ENCODE measurements at places on chromosomes 7 and 10.

- H3K27me3 ChIP-seq = no peaks in the 10 kb centered on the region
- no peak for DNase-seq
- no peak overlapping the region for H3K4me3 ChIP-seq
- H3K4me1 ChIP-seq = peaks cover 4% of the 10 kb centered on the region
- no peak overlapping the region for H3K27ac ChIP-seq
These were observed 130.5 kb downstream of the CUX1 start for GRCh38 chr7:101947899-101948298.

DNA sequence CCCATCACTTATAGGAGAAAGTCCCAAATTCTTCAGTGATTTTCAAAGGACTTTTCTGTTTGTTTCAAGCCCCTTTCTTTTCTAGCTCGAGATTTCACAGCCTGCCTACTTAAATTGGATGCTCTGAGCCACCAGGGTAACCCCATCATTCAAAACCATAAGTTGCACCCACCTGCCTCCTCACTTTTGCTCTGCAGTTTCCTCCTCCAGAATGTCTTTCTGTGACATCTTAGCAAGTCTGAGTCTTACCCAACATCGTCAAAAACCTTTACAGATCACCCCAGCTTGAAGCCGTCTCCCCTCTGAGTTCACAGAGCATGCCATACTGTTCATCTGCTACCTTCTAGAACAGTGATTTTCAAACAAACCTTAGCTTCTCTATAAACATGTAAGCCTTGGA lies 64.3 kb upstream of the CACNB2 start:
- H3K4me3 ChIP-seq = no peak overlapping the region
- no peaks in the 10 kb centered on the region for H3K36me3 ChIP-seq
- H3K27ac ChIP-seq = no peak overlapping the region
- no peaks in the 10 kb centered on the region for H3K4me1 ChIP-seq

DNA sequence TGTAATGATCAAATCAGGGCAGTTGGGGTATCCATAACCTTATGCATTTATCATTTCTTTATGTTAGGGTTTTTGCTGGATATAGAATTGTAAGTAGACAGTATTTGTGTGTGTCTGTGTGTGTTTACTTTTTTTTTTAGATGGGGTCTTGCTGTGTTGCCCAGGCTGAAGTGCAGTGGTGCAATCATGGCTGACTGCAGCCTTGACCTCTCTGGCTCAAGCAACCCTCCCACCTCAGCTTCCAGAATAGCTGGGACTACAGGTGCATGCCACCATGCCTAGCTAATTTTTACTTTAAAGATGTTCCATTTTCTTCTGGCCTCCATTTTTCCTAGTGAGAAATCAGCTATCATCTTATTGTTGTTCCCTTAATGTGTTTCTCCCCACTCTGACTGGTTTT lies 10.1 kb upstream of the RHEB start:
- peaks cover 3% of the 10 kb centered on the region for H3K36me3 ChIP-seq
- H3K4me3 ChIP-seq = no peak overlapping the region
- no peak overlapping the region for H3K27ac ChIP-seq
- no peak for DNase-seq

DNA sequence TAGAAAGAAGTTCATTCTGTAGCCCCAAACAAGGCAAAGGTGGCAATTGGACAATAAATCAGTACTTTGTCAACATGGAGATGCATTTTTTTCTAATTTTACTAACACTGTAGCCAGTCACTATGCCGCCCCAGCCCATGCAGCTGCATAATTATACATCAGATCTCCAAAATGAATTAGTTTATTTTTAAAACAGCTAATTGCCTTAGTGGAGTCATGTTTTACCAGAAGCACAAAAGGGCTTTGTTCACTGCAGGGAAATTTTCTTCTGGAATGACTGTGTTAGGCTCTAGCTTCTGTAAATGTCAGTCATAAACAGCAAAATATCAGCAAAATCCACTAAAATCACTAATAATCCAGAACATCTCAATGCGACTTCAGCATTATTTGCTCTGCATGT lies 20.1 kb upstream of the HDAC9 start:
- no peak overlapping the region for H3K4me3 ChIP-seq
- no peak overlapping the region for H3K27ac ChIP-seq
- no peaks in the 10 kb centered on the region for H3K36me3 ChIP-seq
- DNase-seq = no peak
- no peaks in the 10 kb centered on the region for H3K27me3 ChIP-seq

DNA sequence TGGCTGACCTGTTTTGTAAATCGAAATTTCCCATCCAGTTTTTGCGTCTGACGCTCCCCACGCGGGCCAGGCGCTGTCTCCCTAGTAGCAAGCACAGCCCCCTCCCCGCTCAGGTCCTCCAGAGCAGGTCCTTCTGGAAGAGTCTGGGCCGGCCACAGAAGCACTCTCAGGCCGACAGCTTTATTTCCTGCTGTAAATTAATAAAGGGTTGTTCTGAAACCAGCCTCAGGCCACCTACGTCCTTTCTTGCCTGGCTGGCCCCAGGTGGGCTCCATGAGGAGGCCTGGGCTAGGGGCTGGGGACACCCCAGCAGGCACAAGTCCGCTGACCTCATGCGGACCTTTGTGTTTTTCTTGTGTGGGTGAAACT lies 35.2 kb downstream of the CAMK2B start:
- no peaks in the 10 kb centered on the region for H3K36me3 ChIP-seq
- peaks cover 19% of the 10 kb centered on the region for H3K27me3 ChIP-seq
- no peak for DNase-seq
- no peak overlapping the region for H3K27ac ChIP-seq

GRCh38 chr10:131083915-131084790 lies 227.4 kb downstream of the TCERG1L start:
- H3K36me3 ChIP-seq = no peaks in the 10 kb centered on the region
- no peak overlapping the region for H3K27ac ChIP-seq
- H3K4me1 ChIP-seq = peaks cover 9% of the 10 kb centered on the region
- H3K27me3 ChIP-seq = no peaks in the 10 kb centered on the region
- no peak overlapping the region for H3K4me3 ChIP-seq

DNA sequence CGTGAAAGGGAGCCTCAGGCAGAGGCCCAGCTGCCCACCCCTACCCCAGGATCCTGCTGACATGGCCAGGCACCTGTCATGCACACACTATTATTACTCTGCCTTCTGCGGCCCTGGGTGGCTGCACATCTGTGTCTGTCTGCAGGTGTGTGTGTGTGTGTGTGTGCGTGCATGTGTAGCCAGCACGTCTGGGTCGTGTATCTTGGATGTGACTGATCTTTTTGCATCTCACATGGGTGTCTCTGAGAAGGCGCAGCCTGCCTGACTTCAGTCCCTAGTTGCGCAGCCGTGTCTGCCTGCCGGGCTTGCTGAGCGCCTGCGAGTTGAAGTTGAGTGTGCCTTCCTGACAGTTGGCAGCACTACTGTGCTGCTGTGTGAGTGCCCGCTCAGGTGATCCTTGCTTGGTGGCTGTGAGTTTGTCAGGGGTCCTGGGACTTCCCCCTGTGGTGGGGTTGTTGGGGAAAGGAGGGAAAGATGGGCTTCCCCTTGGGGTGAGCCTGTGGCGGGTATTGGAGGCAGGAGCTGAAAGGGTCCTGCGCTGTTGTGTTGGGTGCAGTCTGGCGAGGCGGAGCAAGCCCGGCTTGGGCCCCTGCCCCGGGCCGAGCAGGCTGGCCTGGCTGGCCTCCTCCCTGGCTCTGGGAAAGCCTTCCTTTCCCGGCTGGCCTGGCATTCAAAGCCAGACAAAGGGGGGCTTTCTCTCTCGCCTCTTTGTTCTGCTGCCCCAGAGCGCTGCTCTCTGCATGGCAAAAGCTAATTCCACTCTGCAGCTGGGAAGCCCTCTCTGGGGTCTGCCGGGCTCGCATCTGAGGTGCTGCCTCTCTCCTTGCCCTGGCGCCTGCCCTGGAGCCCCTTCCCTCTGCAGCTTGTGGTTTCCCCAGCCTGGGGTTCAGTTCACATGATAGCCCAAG lies 4.9 kb downstream of the TRIM8 start:
- no peak for DNase-seq
- H3K4me3 ChIP-seq = peak overlapping the region; percentile 91
- peaks cover 39% of the 10 kb centered on the region for H3K36me3 ChIP-seq
- peaks cover 73% of the 10 kb centered on the region for H3K4me1 ChIP-seq

DNA sequence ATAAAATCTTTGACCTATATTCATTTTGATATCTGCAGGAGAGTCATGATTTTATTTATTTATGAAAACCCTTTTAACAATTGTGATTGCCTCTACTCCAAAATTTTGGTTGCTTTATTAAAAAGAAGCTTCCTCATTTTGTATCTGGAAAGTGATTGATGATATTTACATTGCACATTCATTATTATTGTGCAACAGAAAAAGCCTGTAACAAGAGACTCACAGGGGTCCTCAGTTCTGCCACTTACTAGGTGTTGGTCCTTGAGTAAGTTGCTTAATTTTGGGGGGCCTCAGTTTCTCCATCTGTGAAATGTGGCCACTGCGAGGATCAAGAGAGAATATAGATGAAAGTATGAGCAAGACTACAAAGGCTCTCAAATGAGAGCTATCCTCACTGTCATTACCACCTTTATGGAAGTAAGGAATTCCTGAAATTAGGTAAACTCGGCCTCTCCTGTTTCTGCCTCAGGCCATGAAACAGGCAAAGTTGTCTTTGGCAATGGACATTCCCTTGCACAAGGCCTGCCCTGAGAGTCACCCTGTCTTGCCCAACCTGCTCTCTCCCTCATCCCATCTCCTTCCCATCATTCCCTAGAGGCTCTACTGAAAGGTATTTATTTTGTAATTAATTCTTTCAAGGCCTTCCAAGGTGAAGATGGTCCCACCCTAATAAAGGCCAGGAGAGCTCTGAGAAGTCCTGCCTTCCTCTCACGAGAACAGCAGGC lies 66.1 kb upstream of the ABLIM1 start:
- H3K4me1 ChIP-seq = no peaks in the 10 kb centered on the region
- H3K4me3 ChIP-seq = no peak overlapping the region
- peaks cover 6% of the 10 kb centered on the region for H3K27me3 ChIP-seq
- no peak for DNase-seq
- no peaks in the 10 kb centered on the region for H3K36me3 ChIP-seq

All from activated T-helper 1 cell treated with anti-CD3 and anti-CD28 coated beads, Interleukin-12 subunit alpha, Interleukin-12 subunit beta, Interleukin-2, Interleukin-4 antibody, amounts not matched to agents 30 ng/mL and 10 ng/mL and 1 ng/mL, durations not matched to agents 14 hours and 24 hours and 36 hours (primary cell).